ENCODE measurements at places on chromosomes 12 and 14.

DNA sequence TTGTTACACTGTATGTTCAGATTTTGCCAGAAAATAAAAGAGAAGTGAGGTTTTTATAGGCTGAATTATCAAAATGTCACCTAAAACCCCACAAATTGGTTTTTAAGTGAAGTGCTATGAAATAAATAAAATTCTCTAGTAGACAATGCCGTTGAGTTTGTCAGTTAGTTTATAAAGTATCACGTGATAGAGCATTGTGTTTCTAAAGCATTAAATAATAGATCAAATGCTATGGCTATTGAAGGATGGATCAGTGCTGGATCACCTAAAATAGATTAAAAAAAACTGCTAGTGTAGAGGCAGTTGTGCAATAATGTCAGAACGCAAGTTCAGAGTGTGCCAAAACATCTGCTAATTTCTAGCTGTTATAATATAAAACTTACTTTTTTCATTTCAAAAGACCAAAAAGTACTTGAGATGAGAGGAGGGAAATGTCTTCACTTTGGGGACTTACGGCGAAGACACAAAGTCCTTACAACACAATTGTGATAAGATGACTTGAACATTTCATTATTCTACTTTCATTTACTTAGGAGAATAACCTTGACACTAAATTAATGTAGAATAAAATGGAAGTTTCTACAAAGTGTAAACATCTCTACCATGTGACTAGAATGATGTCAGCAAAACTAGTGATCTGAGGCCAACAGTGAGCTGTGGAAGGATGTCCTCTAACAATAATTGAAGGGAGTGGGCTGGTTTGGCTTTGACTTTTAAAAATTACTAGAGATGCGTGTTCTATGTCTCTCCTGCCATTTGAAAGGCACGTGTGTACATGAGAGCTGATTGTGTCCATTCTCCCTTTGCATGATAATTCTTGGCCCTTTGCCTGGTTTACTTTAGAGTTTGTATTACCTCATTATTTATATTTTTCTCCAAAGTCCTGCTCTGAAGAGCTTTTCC lies 154.4 kb upstream of the PDE3A start:
- peak; percentile 60 for DNase-seq

GRCh38 chr12:78149459-78149858 lies 318.8 kb downstream of the NAV3 start:
- DNase-seq, result no peak

DNA sequence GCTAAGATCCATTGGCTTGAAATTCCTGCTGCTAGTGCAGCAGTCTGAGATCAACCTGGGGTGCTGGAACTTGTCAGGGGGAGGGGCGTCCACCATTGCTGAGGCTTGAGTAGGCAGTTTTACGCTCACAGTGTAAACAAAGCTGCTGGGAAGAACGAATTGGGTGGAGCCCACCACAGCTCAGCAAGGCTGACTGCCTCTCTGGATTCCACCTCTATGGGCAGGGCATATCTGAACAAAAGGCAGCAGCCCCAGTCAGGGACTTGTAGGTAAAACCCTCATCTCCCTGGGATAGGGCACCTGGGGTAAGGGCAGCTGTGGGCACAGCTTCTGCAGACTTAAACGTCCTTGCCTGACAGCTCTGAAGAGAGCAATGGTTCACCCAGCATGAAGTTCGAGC lies 191.7 kb downstream of the ALG10B start:
- no peak for DNase-seq

GRCh38 chr12:126944684-126945083 lies 1322.3 kb upstream of the TMEM132C start:
- DNase-seq, result no peak

DNA sequence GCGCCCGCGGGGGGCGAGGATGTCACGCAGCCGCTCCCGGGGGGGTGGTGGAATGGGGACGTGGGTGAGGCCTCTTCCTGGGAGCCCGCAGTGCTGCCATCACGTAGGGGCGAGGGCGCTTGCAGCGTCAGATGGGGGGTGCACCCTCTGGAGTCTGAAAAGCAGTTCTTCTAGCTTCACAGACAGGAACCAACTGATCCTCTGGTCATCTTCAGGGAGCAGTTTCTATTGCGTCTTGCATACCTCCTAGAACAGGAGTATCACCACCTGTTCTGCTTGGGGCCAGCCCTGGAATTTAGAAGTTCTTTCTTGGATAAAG lies 36.9 kb upstream of the PRIMA1 start:
- DNase-seq, result no peak

DNA sequence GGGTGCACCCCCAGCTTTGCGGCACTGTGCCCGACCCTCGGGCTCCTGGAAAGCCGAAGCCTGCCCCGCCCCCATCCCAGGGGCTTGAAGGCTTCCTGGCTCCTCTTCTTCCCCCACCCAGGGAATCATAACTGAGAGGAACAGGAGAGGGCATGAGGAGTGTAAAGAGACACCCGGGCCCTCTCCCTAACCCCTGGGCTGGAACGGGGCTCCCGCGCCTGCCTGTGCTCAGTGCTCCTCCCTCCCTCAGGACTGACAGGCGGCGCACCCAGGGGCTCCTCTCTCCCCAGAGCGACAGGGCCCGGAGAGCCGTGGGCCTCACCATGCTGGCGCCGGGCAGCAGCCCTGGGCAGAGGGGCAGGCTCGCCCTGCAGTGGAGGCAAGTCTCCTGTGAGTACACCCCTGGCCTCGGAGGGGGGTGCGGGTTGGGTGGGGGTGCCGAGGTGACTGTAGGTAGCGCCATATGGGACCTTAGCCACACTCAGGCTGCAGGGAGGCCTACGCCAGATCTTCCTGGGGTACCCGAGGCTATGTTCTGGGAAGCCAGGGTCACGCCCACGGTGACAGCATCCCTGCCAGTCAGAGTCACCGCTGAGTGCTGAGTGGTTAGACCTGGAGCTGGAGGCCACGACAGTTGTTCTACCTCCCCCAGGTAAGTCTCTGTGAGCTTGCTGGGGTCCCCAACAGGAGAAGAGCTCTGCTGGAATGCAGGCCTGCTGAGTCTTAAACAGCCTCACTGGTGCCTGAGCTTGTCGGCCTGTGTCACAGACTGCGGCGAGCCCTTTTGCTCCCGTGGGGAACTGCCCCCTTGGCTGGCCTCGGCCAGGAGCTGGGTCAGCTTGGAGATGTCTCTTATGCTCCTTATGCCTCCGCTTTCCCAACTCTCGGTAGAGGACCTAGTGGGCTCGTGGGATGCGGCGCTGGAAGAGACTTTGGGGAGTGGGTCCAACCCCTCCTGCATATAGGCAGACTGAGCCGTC lies 7.8 kb downstream of the LRTM2 start:
- no peak for DNase-seq

- no peak for DNase-seq
Observed at GRCh38 chr14:95190346-95190840, 33.1 kb upstream of the DICER1 start.

DNA sequence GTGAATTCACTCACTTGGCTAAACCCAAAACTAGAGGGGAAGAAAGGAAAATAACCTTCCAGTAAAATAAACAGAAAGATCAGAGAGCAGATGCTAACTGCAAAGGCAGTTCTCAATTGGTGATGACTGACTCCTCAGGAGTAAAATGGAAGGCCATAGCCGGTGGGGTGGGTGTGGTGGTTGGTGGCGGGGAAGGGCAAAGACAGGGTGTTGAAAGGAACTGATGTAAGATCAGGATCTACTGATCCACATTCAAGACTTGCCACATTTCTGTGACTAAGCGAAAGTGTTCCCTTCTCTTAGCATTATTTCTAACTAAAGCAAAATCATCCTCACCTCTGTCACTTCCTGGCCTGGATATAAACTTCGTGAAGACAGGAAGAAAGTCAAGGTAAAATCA lies 26.3 kb upstream of the TC2N start:
- DNase-seq, result peak; percentile 27

DNA sequence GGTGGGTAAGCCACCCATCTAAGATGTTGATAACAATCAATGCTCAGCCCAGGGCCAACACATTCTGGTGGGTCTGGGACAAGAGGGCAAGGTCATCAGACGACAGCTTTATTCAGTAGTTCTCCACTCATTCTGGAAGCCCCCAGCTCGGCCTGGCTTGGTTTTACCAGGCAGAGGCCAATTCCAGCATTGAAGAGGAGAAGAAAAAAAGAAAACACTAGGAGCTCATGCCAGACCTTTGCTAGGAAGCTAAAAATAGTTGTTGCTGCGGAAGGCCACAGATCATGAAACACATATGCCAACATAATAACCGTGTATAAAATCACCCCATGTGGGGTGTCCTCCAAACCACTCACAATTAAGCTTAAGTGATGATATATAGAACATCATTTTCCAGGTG lies 44.4 kb downstream of the CCDC60 start:
- no peak for DNase-seq

Data from fibroblast of mammary gland (primary cell).